ENCODE measurements at places on chromosomes 1 and 21. TPM values are rescaled to one million over a fixed set of nuclear protein-coding genes. Genes with fewer than 3 reads are reported as not detected.
A peak's percentile ranks its signal among the peaks of the same experiment; 100 is the strongest.

KLF17 gene
- polyA plus RNA-seq: not detected

TMEM81 gene
- polyA plus RNA-seq: 0.55 TPM

RNF207 gene
- not detected for polyA plus RNA-seq

OR2T2 gene
- 0.53 TPM for polyA plus RNA-seq

CCDC27 gene
- polyA plus RNA-seq: not detected

LEPROT gene
- polyA plus RNA-seq: 9.5 TPM

GALE gene
- not detected for polyA plus RNA-seq

FGGY gene
- 9.2 TPM for polyA plus RNA-seq

SLC27A3 gene
- polyA plus RNA-seq: 3.9 TPM

DNA sequence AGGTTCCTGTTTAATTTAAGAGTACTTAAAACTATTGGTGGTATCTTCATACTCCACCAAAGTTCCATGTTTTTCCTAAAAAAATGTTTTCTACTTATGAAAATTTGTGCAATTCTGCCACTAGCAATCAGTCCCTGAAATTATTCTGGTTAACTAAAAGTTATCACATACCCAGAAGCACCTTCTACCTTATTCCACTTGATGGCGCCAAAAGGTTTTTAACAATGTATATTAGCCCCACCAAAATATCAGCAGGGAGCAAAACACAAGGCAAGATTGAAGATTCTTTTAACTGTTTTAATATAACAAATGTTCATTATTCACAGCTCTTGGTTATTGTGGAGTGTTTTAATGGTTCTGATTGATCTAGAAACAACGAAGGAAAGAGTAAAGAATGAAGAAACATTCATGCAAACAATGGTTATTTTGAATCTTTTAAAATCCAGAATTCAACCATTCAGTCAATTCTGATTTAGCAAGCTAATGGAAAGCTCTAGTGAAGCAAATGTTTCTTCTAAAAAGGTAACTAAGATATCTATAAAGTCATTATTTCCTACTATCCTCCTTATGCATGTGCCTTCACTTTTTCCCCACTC lies 67.2 kb downstream of the TTLL7 start:
- DNase-seq: peak; percentile 36

DNA sequence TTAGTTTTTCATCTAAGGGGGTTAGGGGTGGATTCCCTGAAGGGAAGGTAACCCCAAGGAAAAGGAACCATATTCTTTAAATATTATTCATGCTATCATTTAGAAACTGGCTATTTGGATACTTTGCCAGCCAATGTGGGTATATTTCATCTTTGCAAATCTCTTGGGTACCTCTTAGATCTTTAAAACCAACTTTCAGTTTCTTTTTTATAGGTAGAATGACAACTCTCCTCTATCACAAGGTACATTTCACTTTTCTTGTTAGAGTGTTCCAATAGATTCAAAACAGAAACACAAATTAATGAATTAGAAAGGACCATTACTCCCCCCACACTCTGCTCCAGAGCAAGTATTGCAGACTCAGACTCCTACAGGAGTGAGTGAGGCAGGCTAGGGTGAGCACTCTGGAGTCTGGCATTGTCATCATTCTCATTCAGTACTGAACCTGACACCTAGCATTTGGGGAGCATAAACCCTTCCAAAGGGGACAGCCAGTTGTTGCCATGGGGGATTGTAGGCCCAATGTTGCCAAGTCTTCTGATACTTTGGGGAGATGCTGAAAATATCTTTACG lies 43.0 kb downstream of the MACO1 start:
- DNase-seq: no peak

- peak; percentile 52 for DNase-seq
Measured at GRCh38 chr1:207828485-207829158, 76.8 kb downstream of the CD46 start.

- DNase-seq: no peak
Measured at GRCh38 chr1:198932351-198932991, 293.6 kb downstream of the PTPRC start.

GRCh38 chr1:64323054-64323453 lies 119.6 kb downstream of the UBE2U start:
- DNase-seq: no peak

- no peak for DNase-seq
Measured at GRCh38 chr1:8682573-8682972, 134.9 kb downstream of the RERE start.

DNA sequence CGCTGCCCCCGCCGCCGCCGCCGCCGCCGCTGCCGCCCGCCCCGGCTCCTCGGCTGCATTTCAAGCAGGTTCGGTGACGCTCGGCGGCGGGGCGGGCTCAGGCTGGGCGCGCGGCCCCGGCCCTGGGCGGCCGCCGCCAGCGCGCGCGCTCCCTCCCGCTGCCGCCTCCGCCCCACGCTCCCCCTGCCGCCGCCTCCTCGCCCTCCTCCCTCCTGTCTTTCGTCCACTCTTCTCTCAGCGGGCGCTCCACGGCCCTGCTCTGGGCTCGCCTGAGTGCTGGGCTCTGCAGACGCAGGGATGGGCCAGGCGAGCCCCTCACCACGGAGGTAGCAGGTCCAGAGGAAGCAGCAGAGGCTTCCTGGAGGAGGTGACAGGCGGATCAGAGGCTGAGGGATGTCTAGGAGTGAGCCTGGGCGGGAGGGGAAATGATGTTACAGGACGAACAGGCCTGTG lies at the start of gene LRP8:
Gene LRP8 (minus strand): TSS at position 62 of the 453 bp plus-strand sequence. CDS start 158 bp downstream, outside the sequence.
- DNase-seq: peak; percentile 73

DNA sequence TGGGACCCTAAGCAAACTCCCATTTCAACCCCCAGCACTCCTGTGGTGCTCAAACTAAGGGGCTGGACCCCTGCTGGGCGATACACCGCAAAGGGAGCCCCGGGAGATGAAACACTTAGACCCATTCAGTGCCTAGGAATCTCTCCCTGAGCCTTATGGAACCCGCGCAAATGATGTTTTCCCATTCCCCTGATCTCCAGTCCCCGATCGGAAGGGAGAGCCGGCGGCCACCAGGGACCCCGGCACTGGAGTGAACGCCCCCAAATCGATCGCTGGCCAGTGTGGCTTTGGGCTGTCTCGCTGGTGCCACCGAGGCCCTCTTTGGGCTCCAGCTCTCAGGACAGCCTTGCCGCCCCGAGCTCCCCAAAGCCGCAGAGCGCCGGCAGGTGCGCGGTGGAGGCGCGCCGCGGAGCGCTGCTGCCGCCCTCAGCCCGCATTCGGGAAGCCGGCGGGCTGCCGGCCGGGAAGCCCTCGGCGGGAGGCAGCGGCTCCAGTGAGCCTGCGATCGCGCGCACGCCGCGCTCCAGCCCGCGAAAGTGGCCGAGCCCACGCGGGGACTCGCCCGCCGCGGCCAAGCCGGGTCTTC lies 1.1 kb downstream of the PLXNA2 start:
- peak; percentile 10 for DNase-seq

DNA sequence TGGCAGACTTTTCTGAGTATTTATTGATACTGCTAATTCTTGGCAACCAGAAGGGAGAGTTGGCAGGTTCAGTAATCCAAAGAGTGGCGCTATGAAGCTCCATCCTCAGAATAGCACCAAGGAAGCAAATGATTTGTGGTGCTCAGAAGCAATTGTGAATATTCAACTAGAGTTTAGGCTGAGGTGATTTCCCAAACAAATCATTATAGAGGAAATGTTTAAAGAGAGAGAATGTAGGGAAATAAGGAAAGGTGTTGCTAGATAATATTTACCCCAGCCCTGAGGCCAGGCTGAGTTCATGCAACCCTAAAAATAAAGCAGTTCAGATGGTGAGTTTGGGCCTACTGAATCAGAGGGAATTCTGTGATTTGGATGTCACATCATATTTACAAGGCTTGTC lies 363.4 kb upstream of the PLXNA2 start:
- no peak for DNase-seq

All from naive B cell (primary cell).